CMK (cell line): ENCODE measurements at places on chromosomes 12 and 14.

DNA sequence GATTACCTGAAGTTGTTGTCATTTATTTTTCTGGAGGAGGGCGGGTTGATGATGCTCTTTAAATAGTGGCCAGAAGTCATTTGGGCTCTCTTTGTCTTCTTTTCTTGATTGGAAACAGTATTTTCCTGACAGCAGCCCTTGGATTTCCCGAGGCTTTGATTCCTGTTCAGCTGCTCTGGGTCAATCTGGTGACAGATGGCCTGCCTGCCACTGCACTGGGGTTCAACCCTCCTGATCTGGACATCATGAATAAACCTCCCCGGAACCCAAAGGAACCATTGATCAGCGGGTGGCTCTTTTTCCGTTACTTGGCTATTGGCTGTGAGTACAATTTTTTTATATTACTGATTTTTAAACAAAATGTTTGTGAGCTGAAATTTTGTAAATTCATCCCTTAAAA, 60.4 kb downstream of the ANAPC7 start:
- DNase-seq = no peak

GRCh38 chr12:10310926-10311720, 3.5 kb downstream of the KLRD1 start:
- no peak for DNase-seq

DNA sequence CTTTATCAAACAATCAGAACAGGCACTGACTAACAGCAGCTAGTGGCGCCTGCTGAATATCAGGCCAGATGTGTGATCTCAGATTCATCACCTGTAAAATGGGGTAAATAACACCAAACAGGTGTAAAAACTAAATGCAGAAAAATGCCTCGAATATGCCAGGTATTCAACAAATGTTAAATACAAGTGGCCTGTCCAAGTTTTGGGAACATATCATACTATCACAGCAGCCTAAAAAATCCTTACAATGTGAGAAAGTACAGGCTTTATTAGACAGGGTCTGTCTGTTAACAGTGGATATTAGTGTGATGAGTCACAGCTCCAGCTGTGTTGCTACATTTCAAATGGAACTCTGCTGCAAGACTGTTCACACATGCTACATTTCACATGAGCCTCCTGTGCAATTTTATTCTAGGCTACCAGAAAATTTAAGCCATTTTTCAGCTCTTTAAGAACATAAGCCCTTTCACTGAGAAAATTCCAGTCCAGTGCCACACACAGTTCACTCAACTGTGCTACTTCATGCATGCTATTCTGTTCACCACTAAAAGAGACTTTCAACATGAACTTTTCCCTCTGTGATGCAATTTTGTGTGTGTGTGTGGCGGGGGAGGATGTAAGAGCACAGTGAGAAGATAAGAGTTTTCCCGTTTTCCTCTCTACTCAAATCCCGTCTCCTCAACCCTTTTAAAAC, 56.7 kb downstream of the MSRB3 start:
- no peak for DNase-seq

GRCh38 chr14:85487215-85487614, 42.7 kb upstream of the FLRT2 start:
- no peak for DNase-seq

DNA sequence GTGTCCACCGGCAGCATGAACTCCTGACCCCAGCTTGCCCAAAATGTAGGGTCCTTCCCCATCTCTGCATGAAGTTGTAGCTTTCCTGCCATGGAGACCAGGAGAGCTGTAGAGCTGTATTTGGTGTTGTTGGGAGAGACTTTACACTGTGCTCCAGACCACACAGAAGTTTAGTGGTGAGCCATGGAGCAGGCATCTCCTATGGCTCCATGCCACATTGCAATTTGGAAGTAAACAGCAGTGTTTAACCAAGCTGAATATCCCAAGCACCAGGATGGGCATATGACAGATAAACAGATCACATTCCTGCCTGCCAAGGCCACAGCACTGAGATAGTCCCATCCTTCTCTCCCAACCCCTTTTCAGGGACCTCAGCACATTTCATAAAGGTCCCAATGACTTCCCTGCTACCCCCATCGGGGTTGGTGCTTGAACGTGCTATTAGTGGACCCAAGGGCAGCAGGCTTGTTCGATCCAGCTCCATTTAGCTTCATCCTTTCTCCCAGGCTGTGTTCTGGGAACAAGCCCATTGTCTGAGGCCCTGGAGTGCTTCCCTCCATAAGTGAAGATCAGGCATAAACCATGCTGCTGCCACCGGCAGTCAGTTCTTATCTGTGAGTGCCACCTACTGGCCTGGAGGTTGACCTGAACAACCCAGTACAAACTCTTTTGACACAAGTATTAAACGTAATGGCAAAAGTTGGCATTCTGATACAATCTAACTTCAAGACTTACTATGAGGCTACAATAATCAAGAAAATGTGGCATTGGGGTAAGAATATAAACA, 172.3 kb upstream of the ATXN7L3B start:
- DNase-seq = no peak

GRCh38 chr14:93788293-93788542, at the start of gene PRIMA1:
Gene PRIMA1 (minus strand): TSS chr14:93788485. CDS start chr14:93787718, 767 bp downstream.
- DNase-seq = no peak

DNA sequence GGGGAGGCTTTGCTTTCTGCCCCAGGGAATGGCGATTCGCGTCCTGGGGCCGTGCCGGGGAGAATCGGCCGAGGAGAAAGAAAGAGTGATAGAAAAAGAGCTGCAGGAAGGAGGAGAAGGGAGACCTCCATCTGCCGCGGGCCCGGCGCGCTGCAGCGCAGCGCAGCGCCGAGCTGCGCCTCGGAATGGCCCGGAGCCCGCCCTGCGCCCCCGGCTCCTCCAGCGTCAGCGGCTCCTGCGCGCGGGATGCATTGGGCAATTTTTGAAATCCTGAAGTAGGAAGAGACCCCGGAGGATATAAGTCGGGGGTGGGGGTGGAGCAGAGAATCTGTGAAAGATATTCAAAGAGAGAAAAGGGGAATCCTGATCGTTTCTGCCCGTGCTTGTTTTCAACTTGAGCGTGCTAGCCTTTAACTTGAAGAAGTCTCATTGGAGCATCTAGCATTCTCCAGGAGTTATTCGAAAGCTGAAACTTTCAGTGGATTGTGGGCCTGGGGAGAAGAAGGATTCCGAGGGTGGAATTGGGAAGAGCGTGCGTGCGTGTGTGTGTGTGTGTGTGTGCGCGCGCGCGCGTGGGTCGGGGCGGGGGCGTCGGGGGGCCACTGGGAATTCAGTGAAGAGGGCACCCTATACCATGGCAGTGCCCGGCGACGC, 441 bp downstream of the PDE3A start:
- no peak for DNase-seq

- no peak for DNase-seq
These were observed 1.0 kb downstream of the ITGA7 start for GRCh38 chr12:55706568-55707218.

DNA sequence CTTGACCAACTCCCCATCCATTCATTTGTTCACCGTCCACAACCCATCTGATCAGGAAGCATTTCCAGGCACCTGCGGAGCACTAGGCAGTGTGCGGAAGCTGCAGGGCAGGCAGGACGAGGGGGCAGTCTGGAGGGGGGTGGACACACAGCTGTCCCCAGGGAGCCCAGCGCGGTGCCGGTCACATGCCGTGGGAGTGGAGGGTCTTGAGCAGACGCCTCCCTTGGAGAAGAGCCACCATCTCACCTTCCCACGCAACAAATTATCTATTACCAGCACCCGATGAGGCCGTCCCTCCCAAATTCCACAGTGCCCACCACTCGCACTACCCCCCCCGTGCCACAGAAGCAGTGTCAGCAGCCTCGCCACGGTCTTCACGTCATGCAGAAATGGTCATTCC, 10.8 kb downstream of the DLK1 start:
- DNase-seq = no peak

DNA sequence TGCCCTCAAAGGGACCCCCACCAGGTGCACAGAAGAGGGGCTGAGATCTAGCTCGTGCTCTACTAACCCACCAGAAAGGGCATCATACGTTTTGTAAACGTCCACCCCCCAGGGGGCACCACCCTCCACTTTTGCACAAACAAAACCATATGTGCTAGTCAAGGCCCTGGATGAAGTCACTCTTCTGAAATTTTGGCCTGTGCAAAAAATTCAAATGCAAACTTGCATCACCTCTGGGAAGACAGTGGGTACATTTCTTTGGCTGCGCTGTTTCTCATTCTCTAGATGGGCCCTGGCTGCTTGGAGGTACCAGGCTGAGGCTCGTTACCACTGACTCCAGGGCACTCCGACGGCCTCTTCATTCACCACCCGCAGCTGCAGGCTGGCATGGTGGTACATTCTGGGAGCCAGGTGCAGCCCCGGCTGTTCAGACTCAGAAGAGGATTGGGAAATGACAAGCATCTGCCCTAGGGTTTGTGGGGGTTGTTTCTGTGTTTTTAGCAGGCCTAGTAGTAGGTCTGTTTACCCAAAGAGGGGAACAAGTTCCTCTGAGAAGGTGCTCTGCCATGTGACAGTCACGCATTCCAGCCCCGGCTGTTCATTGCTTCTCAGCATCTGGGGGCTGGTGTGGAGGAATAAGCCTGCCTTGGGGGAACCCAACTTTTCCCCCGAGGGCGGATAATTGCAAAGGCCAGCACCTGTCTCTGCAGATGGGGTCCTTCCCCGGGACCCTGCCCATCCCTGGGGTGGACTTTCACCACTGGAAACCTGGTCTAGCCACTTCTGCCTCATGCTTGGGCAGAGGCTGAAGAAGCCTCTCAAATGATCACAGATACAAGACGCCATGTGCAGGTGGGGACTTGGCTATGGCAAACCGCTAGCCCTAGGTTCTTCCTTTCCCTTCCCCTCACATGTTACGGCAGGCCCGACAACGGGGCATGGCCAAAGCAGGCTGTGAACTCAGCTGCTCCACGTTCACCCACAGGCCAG, 147.6 kb downstream of the DPF3 start:
- no peak for DNase-seq

GRCh38 chr12:53313996-53314395, 7.4 kb downstream of the AAAS start:
- no peak for DNase-seq

GRCh38 chr12:85277191-85277590, 2.8 kb upstream of the ALX1 start:
- DNase-seq = no peak
